Thyroid gland (tissue), 4 donors: ENCODE measurements at places on chromosomes 11 and 22. TPM values are rescaled to one million over a fixed set of nuclear protein-coding genes. Genes with fewer than 3 reads are reported as not detected.

Gene CTSW
- total RNA-seq, result 2.8 TPM

Gene B4GALNT4
- 0.98 TPM for total RNA-seq

Gene PANX2
- 9.0 TPM for total RNA-seq

Gene USH1C
- total RNA-seq, result 1.0 TPM

Gene OVCH2
- not detected for total RNA-seq

Gene TRIM49
- not detected for total RNA-seq

Gene TMEM191C
- total RNA-seq, result 0.94 TPM

Gene MRTFA
- 210 TPM for total RNA-seq

Gene FJX1
- 5.9 TPM for total RNA-seq

Gene THRSP
- total RNA-seq, result not detected

Gene APLNR
- total RNA-seq, result 4.4 TPM

Gene TSPAN32
- total RNA-seq, result 0.45 TPM

Gene SLC17A6
- not detected for total RNA-seq

Gene MAPK8IP2
- total RNA-seq, result 3.3 TPM

Gene RFPL3
- not detected for total RNA-seq

Gene GUCY1A2
- total RNA-seq, result 1.4 TPM

Gene P2RX3
- total RNA-seq, result not detected

Gene C11orf91
- total RNA-seq, result not detected

Gene CRYBB2
- 0.45 TPM for total RNA-seq

Gene MDK
- 14.5 TPM for total RNA-seq

Gene MS4A7
- total RNA-seq, result 6.3 TPM

Gene EXPH5
- total RNA-seq, result 12.2 TPM

Gene USP2
- 2.0 TPM for total RNA-seq

Gene RASL10A
- total RNA-seq, result not detected

Gene GGTLC3
- not detected for total RNA-seq

Gene GLB1L2
- total RNA-seq, result 13.4 TPM

Gene HBD
- not detected for total RNA-seq

Gene COMT
- 158 TPM for total RNA-seq

Gene MUC6
- not detected for total RNA-seq

Gene SEPTIN3
- 0.75 TPM for total RNA-seq

Gene RPS25
- total RNA-seq, result 1,394 TPM

Gene PDGFB
- total RNA-seq, result 10.5 TPM

Gene MRGPRF
- 7.2 TPM for total RNA-seq

Gene FOLR3
- not detected for total RNA-seq

Gene NLRP14
- not detected for total RNA-seq

Gene GSTP1
- 4,013 TPM for total RNA-seq

Gene PGA4
- 8.1 TPM for total RNA-seq

Gene LRRC4C
- 13.9 TPM for total RNA-seq

Gene APLP2
- 1,078 TPM for total RNA-seq

Gene CASP5
- not detected for total RNA-seq

Gene APOBEC3F
- total RNA-seq, result 6.0 TPM

Gene ANGPTL5
- total RNA-seq, result 0.63 TPM

Gene BRSK2
- total RNA-seq, result 0.54 TPM

Gene OR4D6
- not detected for total RNA-seq

Gene KCTD14
- total RNA-seq, result 11.6 TPM

Gene OR5B21
- total RNA-seq, result not detected

Gene LRP4
- 2.8 TPM for total RNA-seq

Gene KRTAP5-7
- total RNA-seq, result not detected

Gene ARL14EP
- total RNA-seq, result 42.8 TPM

Gene OR4P4
- not detected for total RNA-seq

Gene FAM76B
- 37.4 TPM for total RNA-seq
